Activated CD4-positive, alpha-beta T cell treated with anti-CD3 and anti-CD28 coated beads for 36 hours (primary cell): ENCODE measurements at places on chromosomes 13 and 19. TPM values are rescaled to one million over a fixed set of nuclear protein-coding genes. Genes with fewer than 3 reads are reported as not detected.
A peak's percentile ranks its signal among the peaks of the same experiment; 100 is the strongest.

Gene COQ8B
- 29.9 TPM for total RNA-seq

DNA sequence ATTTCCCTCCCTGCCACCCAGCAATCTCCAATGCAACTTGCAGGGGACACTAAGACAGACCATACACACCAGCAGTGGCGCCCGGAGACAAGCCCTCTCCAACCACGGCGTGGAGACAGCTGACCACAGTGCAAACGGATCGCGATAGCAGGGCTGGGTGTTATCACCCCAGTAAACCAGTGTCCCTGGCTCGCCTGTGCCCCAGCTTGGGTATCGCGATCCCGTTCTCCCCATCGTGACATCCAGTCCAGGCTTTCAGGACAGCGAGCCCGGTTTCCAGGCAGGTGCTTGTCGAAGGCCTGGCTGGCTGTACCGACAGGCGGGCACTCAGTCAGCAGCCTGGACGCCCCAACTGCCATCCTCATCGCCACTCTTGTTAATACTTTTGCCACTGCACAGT, 20.7 kb upstream of the NANOS2 start:
- H3K27me3 ChIP-seq: peaks cover 34% of the 10 kb centered on the region
- no peaks in the 10 kb centered on the region for H3K4me1 ChIP-seq
- no peak overlapping the region for H3K27ac ChIP-seq
- H3K4me3 ChIP-seq: no peak overlapping the region
- DNase-seq: no peak

DNA sequence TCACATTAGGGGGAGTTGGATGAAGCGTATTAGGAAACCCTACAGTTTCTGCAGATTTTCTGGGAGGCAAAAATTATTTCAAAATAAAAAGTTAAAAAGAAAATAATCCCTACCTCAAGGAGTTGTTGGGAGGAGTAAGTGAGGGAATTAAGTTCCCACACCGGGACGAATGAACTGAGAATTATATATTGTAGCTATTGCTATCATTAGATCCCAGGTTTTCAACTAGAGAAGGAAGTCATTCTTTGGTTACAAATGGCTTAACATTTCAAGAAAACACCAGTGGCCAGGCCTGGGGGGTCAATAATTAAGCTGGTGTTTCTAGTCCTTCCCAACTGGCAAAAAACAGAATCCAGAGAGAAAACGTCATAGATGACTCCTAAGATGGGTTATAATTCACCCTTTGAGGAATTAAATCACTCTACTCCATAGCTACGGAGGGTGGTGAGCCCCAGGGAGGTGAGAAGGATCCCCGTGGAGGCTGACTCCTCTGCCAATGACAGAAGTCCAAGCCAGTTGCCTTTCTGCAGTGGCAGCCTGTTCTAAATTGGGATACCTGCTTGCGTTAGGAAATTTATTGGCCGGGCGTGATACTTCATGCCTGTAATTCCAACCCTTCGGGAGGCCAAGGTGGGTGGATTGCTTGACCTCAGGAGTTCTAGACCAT, 1.2 kb upstream of the MYDGF start:
- no peak overlapping the region for H3K27ac ChIP-seq
- peaks cover 18% of the 10 kb centered on the region for H3K4me1 ChIP-seq

Gene CYP2S1
- total RNA-seq: 0.84 TPM

- DNase-seq: peak; percentile 22
- peaks cover 12% of the 10 kb centered on the region for H3K4me1 ChIP-seq
- no peak overlapping the region for H3K27ac ChIP-seq
- peaks cover 8% of the 10 kb centered on the region for H3K27me3 ChIP-seq
These were observed 50.3 kb upstream of the TUBGCP3 start for GRCh38 chr13:112638157-112638750.

GRCh38 chr19:43636121-43636683, 3.4 kb downstream of the CADM4 start:
- H3K27ac ChIP-seq: no peak overlapping the region
- no peak for DNase-seq
- no peak overlapping the region for H3K4me3 ChIP-seq
- H3K4me1 ChIP-seq: peaks cover 14% of the 10 kb centered on the region
- no peaks in the 10 kb centered on the region for H3K36me3 ChIP-seq
- peaks cover 24% of the 10 kb centered on the region for H3K27me3 ChIP-seq

DNA sequence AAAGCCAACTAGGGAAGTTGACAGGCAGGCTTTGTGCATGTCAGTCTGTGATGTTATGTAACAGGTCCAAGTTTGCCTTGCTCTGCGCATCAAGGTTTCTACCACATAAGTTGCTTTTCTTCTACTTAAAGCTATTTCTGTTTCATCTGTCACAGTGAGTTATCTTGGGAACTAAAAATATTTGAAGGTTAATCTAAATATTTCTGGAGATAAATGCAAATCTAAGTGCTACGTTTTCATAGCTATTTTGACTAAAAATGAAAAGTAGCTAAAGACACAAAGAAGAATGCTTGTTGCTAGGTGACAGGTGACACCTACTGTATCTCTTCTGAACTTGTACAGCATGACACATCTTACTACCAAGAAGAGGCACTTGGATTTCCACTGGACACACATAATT, 135.6 kb downstream of the KLF12 start:
- no peaks in the 10 kb centered on the region for H3K27me3 ChIP-seq
- peak overlapping the region; percentile 55 for H3K27ac ChIP-seq
- no peak for DNase-seq
- peaks cover 49% of the 10 kb centered on the region for H3K4me1 ChIP-seq
- no peak overlapping the region for H3K4me3 ChIP-seq
- H3K36me3 ChIP-seq: peaks cover 2% of the 10 kb centered on the region
